ENCODE measurements at places on chromosomes 16 and 17.

GRCh38 chr16:23232806-23233205 lies 50.3 kb downstream of the SCNN1G start:
- DNase-seq, result no peak

GRCh38 chr16:90026135-90026534 lies 6.9 kb upstream of the DBNDD1 start:
- no peak for DNase-seq

DNA sequence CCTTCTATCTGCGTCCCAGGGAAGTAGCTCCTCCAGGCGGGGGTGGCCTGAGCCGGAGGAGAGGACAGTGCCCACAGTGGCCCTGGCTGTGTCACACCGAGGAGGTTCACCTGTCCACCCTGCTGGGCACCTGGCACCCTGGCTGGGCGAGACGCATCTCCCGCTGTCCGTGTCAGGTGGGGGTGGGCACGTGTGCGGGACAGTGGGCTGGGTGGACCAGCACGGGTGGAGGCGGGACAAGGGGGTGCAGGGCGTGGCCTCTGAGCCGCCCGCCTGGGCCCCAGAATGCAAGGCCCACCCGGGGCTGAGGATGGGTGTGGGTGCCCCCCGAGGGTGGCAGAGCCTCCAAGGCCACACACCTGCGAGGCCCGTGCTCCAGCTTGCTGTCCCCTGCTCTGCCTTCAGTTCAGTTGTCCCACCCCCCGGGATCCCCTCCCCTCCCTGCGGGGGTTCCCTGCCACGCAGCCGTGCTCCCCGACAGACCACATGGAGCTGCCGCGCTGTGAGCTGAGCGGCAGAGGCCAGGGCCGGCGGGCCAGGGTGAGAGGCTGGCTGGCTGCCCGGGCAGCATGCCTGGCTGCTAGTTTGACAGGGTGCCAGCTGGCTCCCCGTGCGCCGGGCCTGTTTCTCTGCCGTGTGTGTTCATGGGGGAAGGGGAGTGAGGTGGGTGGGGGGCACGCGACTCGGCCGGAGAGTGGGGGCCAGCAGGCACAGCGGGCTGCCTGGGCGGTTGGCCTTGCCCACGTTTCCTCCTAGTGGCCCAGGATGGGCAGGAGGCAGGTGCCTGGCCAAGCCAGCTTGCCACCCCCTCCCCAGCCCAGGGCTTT lies 33.9 kb downstream of the BAHCC1 start:
- DNase-seq, result no peak

DNA sequence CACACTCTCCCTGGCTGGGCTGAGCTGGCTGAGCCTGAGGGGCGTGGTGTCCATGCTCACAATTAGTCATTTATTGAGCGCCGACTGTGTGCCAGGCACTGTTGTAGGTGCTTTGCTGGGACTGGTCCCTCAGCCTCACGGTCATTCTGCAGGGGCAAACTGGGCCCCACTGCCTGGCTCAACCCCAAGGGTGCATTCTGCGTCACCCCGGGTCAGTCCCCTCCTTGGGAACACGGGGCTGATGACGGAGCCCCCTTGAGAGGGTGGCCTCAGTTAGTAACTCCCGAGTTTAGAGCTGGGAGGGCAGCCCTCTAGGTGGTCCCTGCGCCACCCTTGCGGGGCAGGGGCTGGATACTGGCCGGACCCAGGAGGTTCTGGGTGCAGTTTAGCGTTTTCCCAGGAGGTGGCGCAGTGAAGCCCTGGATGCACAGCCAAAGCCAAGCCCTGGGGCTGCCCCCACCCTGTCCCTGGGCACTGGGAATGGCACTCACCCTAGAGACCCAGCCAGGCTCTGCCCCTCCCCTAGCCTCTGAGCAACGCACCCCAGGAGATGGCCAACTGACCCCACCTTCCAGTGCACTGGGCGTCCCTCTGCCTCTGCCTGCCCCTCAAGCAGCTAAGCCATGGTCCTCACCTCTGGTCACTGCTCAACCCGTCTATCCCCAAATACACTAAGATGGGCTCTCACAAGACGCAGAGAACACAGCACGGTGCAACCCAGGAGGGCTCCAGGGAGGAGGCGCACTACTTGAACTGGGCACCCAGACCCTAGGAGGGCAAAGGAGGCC lies 243.2 kb upstream of the GSE1 start:
- peak; percentile 7 for DNase-seq

DNA sequence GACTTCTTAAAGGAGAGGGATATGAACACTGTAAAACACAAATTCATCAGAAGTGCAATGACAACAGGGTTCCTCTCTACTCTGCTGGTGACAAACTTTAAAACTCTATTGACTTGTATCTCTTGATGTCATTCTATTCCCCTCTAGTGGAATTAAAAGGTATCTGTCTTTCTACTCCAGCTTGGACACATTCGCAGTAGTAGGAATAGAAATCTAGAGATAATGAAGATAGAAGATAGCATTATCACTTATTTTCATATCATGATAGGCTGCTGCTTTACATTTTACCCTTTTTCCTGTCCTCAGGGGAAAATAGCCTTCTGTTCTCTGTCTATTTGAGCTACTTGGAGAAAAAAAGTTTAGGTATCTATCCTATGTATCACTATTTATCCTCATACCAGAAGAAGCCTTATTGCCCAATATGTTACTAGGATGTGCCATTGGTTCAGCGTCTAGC lies 209.6 kb upstream of the CACNG5 start:
- no peak for DNase-seq

Measured in activated CD8-positive, alpha-beta memory T cell treated with anti-CD3 and anti-CD28 coated beads for 4 hours (primary cell).